NCI-H2107 (cell line): ENCODE measurements at places on chromosomes 7 and 10.
A peak's percentile ranks its signal among the peaks of the same experiment; 100 is the strongest.

- DNase-seq = no peak
Measured at GRCh38 chr7:128203047-128203491, 38.0 kb upstream of the LEP start.

- DNase-seq = no peak
Measured at GRCh38 chr7:2110610-2111396, 121.9 kb downstream of the MAD1L1 start.

DNA sequence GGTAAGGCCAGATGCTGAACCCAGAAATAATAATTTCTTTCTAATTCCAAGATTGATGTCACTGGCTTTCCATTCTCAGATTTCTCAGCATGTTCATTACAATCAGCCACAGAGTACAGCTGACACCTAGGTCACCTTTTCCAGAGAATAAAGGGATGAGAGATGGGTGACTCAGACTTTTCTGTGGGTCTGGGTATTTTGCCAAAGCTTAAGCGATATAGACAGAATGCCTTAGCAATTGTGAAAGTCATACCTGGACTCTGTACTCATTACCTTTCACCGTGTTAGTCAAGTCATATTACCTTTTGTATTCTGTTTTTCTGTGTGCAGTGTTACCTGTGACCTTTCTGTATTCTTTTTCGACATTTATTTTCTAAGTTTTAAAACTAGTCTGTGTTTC, 10.6 kb upstream of the PRTFDC1 start:
- no peak for DNase-seq

GRCh38 chr7:149685455-149685854, 87.9 kb downstream of the ZNF467 start:
- no peak for DNase-seq

DNA sequence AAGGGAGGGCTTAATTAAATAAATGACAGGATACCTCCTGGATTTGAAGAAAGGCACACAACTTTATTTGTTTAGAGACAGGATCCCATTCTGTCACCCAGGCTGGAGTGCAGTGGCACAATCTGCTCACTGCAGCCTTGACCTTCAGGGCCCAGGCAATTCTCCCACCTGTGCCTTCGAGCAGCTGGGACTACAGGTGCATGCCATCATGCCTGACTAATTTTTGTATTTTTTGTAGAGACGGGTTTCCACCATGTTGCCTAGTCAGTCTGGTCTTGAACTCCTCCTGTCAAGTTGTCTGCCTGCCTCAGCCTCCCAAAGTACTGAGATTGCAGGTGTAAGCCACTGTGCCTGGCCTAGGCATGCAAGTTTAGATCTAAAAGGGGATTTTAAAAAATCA, 272.7 kb upstream of the MBL2 start:
- no peak for DNase-seq

- no peak for DNase-seq
Measured at GRCh38 chr7:17104419-17104818, 194.0 kb upstream of the AHR start.

GRCh38 chr7:116393654-116394053, 105.9 kb upstream of the CAV2 start:
- no peak for DNase-seq

DNA sequence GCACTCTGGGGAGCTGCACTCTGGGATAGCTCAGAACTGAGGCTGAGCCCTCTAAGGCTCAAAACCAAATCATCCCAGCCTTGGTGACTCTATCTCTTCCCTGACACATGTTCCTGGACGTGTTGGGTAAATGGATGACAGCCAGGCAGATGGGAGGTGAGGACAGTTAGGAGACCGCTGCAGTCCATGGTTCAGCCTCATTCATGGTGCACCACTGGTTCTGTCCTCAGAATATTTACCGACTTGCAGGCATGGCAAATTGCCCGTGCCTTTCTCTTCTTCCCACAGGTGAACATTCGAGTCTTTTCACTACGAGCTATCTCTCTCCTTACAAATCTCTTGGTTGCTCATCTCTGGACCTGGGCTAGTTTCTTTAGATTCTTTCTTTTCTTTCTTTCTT, 80.3 kb upstream of the EFCAB10 start:
- no peak for DNase-seq

DNA sequence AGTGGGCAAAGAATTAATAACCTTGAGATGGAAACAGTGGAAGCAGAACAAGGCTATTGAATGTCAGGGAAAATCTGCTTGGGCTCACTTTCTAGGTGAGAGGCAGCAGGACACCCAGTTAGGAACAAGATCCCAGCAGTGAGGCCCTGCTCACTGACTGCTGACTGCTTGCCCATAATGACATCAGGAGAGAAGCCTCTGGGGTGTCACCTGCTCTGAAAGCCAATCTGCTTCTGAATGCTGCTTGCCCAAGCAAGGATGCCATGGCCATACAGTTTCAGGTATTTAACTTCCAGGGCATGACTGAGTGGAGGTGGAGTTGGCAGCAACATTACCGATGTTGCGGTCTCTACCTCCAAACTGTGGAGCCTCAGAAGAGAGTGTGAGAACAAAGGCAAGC, 11.7 kb upstream of the WAPL start:
- DNase-seq = peak; percentile 41

DNA sequence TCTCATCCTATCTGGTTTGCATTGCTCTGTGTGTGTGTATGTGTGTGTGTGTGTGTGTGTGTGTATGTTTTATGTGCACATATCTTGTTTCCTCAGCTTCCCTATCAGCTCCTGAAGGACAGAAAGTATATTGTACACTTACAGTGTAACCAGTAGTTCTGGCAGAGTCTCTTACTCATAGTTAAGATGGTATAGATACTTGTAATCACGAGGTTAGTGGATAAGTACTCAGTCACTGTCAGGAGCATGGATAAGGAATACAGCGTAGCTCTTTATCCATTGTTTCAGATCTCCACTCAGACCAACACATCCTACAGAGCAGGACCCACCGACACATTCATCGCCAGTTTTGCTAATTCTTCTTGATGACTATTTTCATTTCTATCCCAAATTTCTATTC, 275.0 kb downstream of the TSPAN12 start:
- no peak for DNase-seq

DNA sequence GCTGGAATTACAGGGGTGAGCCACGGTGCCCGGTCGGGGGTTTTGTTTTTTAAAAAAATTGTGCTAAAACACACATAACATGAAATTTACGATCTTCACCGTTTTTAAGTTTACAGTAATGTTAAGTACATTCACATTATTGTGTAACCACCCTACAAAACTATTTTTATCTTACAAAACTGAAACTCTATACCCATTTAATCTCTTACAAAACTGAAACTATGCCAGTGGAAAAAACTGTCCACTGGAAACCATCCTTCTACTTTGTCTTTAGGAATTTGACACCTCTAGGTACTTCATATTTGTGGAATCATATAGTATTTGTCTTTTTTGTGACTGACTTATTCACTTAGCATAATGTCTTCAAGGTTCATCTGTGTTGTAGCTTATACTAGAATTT, 1.0 kb upstream of the PSMC2 start:
- DNase-seq = no peak

GRCh38 chr7:113394856-113395255, 276.5 kb upstream of the SMIM30 start:
- DNase-seq = no peak

GRCh38 chr7:118312051-118312450, 87.5 kb downstream of the ANKRD7 start:
- no peak for DNase-seq

GRCh38 chr7:159035571-159036073, 109.0 kb downstream of the VIPR2 start:
- no peak for DNase-seq

- no peak for DNase-seq
Measured at GRCh38 chr10:88932539-88933256, 19.9 kb downstream of the ACTA2 start.

DNA sequence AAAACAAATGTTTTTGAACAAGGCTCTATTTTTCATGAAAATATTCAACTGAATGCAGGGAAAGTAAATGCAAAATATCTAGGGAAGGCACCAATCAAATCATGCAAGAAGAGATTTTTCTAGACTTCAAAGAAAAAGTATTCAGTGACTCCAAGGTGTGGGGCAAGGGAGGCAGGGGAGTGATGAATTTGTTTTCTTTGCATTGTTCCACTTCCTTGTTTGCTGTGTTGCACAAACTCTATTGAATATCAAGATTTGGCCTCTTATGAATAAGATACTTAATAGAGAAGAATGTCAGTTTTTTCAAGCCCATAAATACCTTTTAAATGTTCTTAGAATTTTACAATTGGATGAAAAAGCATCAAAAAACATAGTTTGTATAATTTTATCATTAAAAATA, 26.4 kb downstream of the STEAP1 start:
- DNase-seq = no peak

- DNase-seq = no peak
Measured at GRCh38 chr7:47739891-47740290, 158.0 kb upstream of the TNS3 start.

GRCh38 chr7:148535217-148535616, 55.3 kb upstream of the C7orf33 start:
- no peak for DNase-seq

- no peak for DNase-seq
Measured at GRCh38 chr7:55063633-55064032, 44.8 kb downstream of the EGFR start.
